ENCODE measurements at places on chromosomes 13 and 19. TPM values are rescaled to one million over a fixed set of nuclear protein-coding genes. Genes with fewer than 3 reads are reported as not detected.

The ZNF850 gene
- total RNA-seq, result 0.31 TPM

The INAFM1 gene
- 10.9 TPM for total RNA-seq

The ZNF442 gene
- total RNA-seq, result not detected

The ERCC1 gene
- 175 TPM for total RNA-seq

The COL5A3 gene
- total RNA-seq, result 2.6 TPM

The SULT2A1 gene
- not detected for total RNA-seq

The ELSPBP1 gene
- total RNA-seq, result not detected

The ZNF223 gene
- 3.2 TPM for total RNA-seq
